Stimulated activated CD4-positive, alpha-beta T cell treated with anti-CD3 and anti-CD28 coated beads, Interleukin-4, amount 100 ng/mL, for 48 hours (primary cell): ENCODE measurements at places on chromosomes 3 and 15.

DNA sequence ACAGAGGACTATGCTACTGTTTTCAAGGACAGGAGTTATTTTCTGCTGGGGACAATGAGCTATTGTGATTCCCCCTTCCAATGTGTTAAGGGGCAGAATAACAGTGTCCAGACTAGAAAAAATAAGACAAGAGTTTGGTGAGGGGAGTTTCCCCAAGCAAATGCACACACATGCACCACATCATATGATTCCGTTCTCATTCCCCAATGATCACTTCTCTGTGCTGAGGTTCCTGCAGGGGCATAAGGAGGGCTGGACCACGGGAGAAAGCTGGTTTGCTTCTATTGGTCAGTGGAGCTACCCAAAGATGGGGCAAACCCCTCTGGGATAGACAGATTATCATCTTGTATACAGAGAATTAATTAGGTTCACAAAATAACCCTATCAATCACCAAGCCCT, 80.6 kb downstream of the RBPMS2 start:
- DNase-seq, result no peak

DNA sequence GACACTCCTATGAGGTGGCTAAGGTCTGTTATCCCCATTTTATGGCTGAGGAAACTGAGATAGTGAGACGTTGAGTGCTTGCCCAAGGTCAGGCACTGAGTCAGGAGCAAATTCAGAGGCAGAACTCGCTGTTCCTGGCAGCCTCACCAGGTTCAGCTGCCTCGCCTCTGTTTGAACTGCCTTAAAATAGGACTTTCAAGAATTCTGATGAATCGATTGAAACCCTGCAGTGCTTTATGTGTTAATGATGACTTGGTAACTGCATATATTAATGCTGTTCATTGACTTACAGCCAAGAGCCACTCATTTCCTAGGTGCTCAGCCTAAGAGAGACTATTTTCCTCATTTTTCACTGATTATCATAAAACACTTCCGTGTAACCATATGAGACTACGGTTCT, 79.5 kb upstream of the BHLHE40 start:
- DNase-seq, result no peak

GRCh38 chr15:78930577-78931388, 14.1 kb downstream of the CTSH start:
- no peak for DNase-seq

DNA sequence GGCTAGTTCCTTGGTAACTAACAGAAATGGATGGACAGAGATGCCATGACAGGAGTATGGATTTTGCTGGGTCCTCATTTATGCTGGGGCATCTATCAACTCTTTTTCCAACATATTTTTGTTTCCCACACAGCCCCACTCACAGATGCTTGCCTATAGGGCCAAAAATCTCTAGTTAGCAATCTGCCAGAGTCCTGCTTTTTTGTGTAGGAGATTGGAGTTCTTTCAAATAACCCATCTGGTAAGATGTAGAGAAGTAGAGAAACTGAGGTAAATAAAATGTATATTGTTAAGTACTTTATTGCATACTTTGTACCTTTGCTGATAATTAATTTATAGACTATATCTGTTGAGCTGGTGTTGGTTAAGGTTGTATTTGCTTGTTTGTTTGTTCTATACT, 456.5 kb upstream of the GOLIM4 start:
- no peak for DNase-seq

DNA sequence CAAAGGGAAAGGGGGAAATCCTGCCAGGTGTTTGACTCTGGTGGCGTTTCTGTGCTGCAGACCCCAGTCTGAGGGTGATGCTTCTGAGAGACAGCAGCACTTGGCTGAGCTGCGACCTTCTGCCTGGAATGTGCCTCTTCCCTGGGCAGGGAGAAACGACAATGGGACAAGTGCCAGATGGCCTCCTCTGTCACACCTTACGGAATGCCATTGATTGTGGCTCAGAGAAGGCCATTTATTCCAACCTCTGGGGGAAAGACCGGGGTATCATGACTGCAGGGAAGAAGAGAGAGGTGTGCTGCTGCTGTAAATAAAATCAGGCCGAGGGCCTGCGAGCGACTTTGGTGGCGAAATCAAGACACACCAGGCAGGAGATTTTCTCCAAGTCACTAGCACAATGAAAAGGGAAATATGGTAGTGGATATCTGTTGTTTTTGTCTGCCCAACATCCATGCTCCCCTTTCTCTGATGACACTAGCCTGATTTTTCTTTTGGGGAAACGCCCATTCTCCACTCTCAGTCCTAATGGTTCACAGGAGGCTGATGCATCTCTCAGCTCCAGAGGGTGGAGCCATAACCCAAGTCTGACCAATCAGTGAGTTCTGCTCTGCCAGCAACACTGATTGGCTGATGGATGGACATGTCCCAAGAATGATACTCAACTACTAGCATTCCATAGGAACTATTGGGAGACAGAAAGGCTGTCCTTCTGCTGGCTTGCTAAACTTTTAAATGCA, 336.1 kb downstream of the FOXP1 start:
- no peak for DNase-seq

DNA sequence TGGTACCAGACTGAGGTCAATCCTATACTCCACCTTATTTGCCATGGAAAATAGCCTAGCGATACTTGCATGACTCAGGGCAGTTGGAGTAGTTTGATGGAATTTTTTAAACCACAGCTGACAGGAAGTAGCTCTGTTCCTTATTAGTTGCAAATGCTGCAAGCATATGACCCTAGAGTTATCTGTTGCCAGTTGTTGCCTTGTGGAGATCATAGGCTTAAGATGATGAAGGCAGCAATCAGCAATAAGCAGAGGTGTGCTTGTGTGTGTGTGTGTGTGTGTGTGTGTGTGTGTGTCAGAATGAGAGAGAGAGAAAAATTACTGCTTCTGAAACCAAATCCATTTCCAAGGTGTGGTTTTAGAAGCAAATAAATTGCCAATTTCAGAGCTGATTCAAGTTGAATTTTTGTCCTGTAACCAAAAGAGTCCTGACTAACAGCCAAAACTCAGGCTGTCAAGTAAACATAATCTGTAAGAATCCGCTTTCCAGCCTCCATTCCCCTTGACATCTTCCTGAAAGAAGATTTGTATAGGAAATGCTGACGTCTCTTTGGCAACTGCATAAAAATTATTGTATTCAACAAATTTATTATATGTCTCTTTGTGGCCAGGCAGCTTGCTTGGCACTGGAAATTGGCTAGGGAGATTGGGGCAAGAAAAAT, 141.2 kb downstream of the SERPINI1 start:
- DNase-seq, result no peak
